HS-27A (cell line): ENCODE measurements at places on chromosomes 3 and 15.
A peak's percentile ranks its signal among the peaks of the same experiment; 100 is the strongest.

- no peak for DNase-seq
These were observed 94.0 kb upstream of the LRRN1 start for GRCh38 chr3:3705090-3705775.

DNA sequence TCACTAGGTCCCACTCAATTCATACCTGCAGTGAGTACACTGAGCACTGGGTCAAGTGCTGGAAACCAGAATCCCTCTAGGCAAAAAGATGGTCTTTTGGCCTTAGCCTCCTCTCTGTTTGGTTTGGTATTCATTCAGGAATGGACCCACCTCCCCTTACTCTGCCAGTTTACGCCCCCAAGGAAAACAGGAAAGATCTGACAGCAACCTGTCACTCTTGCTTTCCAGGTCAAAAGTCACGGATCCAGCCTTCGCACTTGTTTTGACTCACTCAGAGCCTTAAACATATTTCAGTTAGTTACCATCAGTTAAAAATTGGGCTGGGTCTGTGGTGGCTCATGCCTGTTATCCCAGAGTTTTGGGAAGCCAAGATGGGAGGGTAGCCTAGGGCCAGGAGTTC is 68.1 kb downstream of the SYNM start:
- DNase-seq: no peak

DNA sequence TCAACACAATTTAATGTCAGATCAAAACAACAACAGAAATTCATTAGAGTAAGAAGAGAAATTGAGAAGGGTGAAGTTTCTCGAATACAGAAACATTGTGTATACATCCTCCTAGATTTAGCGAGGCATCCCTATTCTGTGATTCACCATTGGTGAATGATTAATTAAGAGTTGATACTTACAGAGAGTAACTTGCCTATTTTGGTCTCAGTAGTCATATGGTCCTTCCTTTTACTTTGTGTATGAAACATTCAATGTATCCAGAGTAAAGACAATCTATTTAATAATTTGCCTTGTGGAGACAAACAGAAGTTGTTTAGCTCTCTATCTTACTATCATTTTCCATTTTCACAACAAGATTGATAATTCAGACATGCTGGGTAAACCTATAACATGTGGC is 432.0 kb downstream of the ZPLD1 start:
- DNase-seq: no peak

- DNase-seq: no peak
These were observed 38.2 kb downstream of the GLB1 start for GRCh38 chr3:33058765-33059164.

DNA sequence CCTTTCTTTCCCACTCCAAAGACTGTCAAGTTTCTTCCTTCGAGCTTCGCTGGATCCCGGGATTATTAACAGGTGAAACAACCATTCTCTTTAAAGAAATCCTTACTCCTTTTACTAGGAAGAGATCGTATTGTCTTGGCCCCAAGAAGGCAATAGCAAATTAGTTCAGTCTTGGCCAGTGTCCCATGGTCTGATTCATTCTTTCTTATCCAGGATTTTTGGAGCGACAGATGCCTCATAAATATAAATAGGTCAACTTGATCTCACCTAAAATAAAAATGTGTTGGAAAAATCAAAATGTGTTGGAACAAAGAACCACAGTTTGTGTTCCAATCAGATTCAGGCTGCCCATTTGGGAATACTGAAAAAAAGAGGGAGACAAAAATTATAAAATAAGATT is 140.1 kb upstream of the TMEM108 start:
- no peak for DNase-seq

- no peak for DNase-seq
These were observed 44.8 kb downstream of the AP4E1 start for GRCh38 chr15:50953302-50953701.

- no peak for DNase-seq
These were observed 120.7 kb upstream of the LINGO1 start for GRCh38 chr15:77753281-77753873.

- DNase-seq: no peak
These were observed 29.9 kb upstream of the ALDH1A2 start for GRCh38 chr15:58095415-58095814.

GRCh38 chr15:91861223-91861622 is 7.7 kb downstream of the SLCO3A1 start:
- DNase-seq: no peak

DNA sequence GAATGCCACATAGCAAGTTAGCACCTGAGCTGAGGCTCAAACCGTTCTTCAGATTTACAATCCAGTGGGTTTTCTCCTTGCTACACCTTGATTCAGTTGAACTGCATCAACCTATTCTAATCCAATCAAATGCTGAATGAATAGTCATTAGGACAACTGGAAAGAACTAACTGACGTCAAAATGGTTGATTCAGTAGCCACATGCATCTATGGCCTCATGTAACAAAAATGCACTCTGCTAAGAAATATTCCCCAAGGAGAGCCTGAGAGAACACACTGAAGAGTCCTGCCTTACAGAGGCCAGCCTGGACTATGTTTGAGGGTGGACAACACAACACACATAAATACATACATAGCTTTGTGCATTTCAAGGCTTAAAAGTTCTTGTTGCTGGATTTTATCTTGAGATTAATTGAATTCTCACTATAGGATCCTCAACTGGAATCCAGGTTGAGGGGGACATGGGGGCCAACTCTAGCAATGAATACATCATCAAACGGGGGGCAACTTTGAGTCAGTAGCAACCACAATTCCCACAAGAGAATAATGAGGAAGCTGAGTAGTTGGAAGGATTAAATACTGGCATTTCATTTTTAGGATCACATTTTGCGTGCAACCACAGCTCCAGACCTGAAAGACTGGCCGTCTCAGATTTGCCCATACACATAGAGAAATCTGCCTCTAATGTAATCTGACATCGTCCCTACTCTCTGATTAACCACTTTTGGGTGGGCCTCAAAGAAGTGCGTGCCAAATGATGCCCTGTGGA is 280.2 kb upstream of the ICE2 start:
- DNase-seq: peak; percentile 89
